ENCODE measurements at places on chromosomes 6 and 20.
A peak's percentile ranks its signal among the peaks of the same experiment; 100 is the strongest.

DNA sequence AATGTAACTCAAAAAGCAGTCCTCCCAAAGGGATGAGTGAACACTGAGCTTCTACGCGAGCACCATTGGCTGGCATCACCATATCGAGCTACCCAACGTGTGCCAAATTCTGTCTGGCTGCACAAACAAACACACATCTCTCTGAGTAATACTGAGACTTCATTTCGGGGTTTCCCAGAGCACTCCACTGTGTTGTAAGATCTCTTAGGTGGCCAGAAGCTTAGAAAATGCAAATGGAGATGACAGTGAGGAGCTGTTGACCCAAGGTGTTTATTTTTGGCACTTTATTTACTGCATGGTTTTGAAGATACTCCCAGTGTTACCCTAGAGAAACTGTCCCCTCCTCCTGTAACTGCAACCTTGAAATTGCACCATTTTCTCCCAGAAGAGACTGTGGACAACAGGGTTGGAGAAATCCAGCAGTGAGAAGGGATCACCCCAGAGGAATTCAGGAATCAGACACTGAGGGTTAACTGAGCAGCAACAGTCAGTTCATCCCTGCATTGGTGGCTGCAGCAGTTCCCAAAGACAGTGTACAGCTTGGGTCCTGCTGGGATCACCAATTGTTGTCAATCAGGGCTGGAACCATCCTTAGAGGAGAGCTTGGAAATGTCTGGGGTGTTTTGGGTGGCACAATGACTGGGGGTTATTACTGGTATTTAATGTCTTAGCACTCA, 1.0 kb upstream of the RIPOR2 start:
- peak; percentile 56 for DNase-seq

GRCh38 chr6:122407712-122408111, 8.3 kb downstream of the HSF2 start:
- no peak for DNase-seq

- DNase-seq, result no peak
These were observed 536 bp upstream of the MTFR2 start for GRCh38 chr6:136250686-136251008.

DNA sequence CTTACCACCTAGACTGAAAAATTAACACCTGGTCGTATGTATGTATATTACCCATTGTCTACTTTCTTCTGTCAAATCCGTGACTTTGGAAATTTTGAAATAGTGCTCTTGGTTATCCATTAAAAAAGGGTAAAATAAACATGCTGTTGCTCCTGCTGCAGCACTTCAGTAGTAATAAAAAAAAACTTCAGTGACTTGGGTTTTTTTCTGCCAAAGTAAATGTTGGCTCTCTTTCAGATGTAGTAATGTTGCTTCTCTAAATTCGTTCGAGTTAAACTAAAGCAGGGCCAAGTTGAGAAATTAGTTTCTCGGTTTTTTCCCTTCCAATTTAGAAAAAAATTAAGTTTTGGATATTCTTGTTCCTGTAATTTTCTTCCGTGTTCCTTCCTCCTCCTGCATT, 34.2 kb downstream of the JARID2 start:
- DNase-seq, result no peak

GRCh38 chr6:162887981-162888689, 160.4 kb downstream of the PACRG start:
- no peak for DNase-seq

DNA sequence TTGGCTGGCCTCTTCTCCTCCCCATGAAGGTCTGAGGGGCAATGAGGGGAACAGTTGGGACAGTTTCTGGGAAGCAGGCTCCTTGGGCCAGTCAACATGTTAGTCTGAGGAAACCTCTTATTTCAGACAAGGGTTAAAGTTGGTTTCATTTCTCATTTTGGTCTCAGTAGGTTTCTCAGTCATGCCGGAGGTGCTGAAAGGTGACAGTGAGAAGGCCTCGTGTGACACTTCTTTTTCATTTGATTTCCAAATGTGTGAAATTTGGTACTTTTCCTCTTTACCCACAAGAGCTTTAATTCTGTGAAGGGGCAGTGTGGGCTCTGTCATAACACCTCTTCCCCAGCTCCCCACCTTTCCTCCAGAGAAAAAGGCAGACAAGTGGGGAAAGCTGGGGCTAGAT, 7.5 kb upstream of the GLP1R start:
- no peak for DNase-seq

- DNase-seq, result peak; percentile 29
These were observed 54.5 kb downstream of the IPCEF1 start for GRCh38 chr6:154301839-154302752.

DNA sequence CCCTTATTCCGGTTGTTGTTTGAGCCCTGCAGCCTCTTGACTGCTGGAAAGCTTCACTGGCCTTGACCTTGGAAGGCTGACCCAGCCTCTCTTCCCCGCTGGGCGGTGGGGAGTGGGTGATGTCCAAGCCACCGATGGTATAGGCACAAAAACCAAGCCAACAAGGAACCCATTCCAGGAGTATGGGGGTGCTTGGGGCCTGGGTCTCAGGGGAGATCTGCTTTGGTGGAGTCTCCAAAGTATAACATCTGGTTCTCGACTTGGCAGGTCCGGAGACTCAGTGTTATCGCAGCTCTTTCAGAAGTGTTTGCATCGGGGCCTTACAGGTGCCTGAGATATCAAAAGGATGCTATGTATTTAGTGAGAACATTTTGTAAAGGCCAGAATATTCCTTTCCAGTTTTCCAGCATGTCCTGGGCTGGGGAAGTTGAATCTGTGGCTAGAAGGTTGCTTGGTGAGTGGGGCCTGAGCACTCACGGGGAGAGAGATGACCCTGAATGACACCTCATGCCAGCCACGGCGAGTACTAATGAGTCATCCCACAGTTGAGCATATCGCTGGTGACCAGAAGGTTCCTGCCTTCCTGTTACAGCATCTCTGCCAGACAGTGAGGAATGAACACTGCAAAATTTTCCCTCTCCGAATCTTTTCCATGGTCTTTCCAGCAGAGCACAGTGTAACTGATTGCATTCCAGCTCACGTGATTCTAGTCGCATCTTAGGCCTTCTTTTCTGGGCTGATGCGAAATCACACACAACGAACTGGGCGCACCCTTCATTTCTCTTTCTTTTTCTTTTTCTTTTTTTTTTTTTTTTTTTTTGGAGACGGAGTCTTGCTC, 133.9 kb downstream of the ZDHHC14 start:
- no peak for DNase-seq

GRCh38 chr6:1626481-1626880, 16.8 kb downstream of the FOXC1 start:
- no peak for DNase-seq

GRCh38 chr6:36029464-36029863, 1.9 kb downstream of the MAPK14 start:
- no peak for DNase-seq

GRCh38 chr6:10481101-10481500, 40.0 kb upstream of the GCNT2 start:
- no peak for DNase-seq

GRCh38 chr6:120198033-120198432, 848.5 kb upstream of the MAN1A1 start:
- DNase-seq, result peak; percentile 1

DNA sequence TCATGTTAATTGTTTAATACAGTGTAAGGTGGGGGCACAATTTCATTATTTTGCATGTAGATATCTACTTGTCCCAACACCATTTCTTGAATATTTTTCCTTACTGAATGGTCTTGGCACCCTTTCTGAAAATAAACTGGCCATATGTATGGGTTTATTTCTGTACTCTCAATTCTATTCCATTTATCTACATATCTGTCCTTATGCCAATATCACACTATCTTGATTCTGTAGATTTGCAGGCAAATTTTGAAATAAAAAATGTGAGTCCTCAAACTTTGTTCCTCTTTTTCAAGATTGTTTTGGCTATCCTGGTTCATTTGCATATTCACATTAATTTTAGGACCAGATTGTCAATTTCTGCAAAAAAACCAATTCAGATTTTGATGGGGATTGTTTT, 34.8 kb downstream of the SCGN start:
- DNase-seq, result no peak

DNA sequence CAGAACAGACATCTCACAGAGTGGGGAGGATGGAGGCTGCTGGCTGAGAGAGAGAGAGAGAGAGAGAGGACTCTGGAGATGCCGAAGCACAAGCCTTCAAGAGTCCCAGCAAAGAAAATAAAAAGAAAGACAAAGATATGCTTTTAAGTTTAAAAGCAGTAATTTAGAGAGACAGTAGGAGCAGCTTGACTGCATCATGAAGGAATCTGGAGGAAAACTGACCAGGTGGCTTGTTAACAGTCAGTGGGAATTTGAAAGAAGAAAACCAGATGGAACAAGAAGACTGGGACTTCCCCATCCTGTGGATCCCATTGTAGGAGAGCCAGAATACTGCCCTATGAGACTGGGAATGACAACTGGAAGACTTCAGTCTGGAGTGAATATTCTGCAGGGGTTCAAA, 46.3 kb upstream of the PLN start:
- no peak for DNase-seq

DNA sequence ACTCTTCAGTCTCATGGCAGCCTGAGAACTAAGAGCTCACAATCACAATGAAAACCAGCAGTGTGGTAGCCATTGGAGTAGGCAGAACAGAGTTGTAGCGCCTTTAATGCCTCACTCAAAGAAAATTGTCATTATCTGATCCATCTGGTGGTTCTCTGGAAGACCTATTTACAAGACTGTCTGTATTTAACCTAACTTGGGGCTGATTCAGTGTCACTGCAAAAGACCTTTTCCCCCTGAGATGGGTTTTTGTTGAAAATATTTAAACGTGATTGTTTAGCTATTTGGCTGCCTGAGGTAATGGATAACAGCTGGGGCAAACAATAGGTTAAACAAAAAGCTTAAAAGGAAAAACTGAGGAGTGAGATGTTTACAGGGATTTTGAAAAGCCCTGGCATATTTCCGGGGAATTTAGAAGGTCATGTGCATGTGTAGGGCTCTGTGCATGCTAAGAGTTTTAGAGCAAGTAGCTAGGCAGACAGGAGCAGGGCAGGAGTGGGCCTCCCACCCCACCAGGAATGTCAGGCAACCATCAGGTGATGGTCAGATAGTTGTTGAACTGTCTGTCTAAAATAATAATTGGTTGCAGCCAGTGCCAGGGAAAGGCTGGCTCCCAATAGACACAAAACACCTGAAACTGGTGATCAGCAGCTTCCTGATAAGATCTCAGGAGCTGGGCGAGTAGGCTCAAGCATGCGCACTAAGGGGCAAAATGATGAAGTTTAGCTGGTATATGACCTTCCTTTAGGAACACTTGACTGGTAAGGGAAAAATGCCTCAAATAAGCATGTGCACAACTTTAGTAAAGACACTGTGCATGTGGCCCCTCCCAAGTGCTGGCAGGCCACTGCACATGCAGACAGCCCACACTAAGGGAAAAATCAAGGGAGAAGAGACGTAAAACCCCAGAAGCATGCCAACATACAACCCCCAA, 70.8 kb upstream of the AKIRIN2 start:
- no peak for DNase-seq

GRCh38 chr6:111416529-111416928, 66.5 kb downstream of the REV3L start:
- no peak for DNase-seq

DNA sequence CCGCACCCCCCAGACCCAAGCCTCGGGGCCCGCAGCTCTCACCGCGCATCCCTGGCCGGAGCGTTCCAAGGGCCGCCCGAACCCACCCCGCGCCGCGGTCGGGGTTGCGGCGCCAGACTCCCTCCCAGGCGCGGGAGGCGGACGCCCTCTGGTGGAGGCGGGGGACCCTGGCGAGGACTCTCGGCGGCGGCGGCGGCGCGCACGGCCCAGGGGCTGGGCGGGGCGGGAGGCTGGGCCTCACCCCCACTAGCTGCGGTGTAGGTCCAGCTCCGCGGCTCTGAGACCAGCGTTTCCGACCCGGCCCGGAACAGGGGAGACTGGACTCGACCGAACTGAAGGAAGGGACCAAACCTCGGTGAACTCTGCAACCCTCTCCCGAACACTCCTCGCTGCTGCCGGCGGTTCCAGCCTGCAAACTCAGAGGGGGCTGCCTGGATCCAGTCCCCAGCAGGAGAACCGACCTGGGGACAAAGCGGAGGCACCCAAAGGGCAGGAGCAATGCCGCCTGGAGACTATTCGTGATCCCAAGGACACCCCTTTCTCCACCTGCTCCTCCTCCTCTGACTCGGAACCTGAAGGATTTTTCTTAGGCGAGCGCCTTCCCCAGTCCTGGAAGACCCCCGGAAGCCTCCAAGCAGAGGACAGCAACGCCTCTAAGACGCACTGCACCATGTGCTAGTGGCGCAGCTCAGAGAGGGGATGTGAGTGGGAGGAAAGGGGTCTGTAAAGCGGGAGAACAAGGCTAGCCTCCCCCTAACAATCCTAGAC, 859 bp upstream of the TOMM6 start:
- peak; percentile 92 for DNase-seq

Data from activated naive CD8-positive, alpha-beta T cell treated with anti-CD3 and anti-CD28 coated beads for 36 hours (primary cell).